ENCODE measurements at places on chromosomes 1 and 21.

GRCh38 chr1:198333744-198334143 lies 176.9 kb downstream of the NEK7 start:
- no peak for DNase-seq

- no peak for DNase-seq
These were observed 13.6 kb upstream of the C1QTNF12 start for GRCh38 chr1:1259951-1260600.

DNA sequence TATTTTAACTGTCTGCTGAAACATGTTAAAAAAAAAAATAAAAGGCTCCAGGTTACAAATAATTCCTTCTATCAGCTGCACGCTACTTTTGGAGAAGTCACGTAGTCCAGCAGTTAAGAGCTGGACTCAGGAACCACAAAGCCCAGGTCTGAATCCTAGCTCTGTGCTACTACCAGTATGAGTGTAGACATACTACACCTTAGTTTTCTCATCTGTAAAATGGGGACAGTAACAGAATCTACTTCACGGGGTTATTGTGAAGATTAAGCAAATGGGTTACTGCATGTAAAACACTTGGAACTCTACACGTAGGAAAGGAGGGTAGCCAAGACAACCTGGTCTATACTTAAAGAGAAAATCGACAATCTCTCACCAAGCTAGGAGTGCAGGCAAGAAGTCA lies 48.3 kb downstream of the TARBP1 start:
- no peak for DNase-seq

GRCh38 chr1:232635778-232636356 lies 5.9 kb upstream of the SIPA1L2 start:
- no peak for DNase-seq

DNA sequence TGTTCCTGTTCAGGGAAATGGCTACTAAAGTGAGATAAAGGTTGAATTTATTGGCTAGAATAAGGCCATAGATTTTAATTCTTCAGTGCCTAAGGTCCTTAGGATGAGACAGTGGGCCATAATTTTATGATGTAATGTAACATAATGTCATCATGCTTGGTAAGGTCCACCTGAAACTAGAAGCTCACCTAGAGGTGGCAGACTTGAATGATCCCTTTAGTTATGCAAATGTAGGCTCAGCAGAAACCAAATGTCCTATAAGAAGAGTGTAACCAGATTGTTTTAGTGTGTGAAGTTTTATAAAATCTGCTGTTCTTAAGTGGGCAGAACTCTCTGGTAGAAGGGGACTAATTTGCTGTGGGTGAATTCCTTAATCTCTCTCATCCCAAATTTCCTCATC lies 13.5 kb upstream of the SETDB1 start:
- DNase-seq = no peak

GRCh38 chr21:17784180-17784598 lies 35.0 kb downstream of the C21orf91 start:
- no peak for DNase-seq

- no peak for DNase-seq
These were observed 73.1 kb downstream of the GATAD2B start for GRCh38 chr1:153849487-153850185.

- no peak for DNase-seq
These were observed 201.1 kb downstream of the MATN1 start for GRCh38 chr1:30522031-30523004.

- DNase-seq = no peak
These were observed 112.1 kb downstream of the NEGR1 start for GRCh38 chr1:72170246-72170645.

DNA sequence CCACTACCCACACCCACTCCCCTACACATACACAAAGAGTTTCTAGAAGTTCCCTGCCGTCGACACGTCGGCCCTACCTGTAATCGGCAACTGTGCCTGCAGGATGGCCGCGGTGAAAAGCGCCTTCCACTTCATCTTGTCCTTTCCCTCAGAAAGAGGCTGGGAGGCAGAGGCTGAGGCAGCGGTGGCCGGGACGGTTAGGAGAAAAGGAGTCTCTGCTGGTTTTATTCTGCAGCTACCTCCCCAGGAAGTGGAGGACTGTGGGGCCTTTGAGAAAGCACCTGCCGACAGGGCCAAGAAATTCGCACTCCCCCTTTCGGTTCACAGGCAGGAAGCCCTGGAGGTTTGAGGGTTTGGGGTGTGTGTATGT lies at the start of gene CD247:
Gene CD247, minus strand, starts transcription at position 199 of the 370 bp plus-strand sequence. Its CDS starts 64 bp downstream, at position 135.
- DNase-seq = no peak

DNA sequence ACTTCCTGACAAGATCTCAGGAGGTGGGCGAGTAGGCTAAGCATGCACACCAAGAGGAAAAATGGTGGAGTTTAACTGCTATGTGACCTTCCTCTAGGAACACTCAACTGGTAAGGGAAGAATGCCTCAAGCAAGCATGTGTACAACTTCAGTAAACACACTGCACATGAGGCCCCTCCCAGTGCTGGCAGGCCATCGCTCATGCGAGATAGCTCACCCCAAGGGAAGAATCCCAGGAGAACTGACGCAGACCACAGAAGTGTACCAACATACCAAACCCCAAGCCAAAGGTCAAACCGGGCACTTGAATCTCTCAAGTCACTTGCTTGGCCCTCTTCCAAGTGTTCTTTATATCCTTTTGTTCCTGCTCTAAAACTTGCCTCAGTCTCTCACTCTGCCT lies 40.5 kb upstream of the GALNT2 start:
- DNase-seq = no peak

GRCh38 chr21:45876381-45877170 lies 105.0 kb upstream of the COL6A1 start:
- DNase-seq = no peak

DNA sequence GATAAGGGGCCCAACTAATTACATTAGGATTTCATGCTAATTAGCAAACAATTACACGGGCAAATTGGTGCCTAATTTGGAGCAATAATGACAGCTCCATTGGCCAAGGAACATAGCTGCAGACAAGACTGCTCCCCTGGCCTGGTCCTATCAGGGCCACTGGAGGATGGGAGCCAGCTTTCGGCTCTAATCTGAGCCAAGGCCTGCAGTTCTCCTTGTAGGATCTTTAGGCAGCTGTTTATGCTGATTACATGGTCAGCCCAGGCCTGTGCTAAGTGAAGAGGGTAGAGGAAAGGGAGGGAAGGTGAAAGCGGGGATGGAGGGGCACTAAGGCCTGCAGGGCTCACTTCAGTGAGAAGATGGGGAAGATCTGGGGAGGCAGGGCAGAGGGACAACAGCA lies 12.4 kb upstream of the ADGRB2 start:
- DNase-seq = no peak

- DNase-seq = no peak
These were observed 38.5 kb upstream of the PGBD5 start for GRCh38 chr1:230464671-230465070.

Data from AG04449 (cell line).